ENCODE measurements at places on chromosomes 16 and 17.

DNA sequence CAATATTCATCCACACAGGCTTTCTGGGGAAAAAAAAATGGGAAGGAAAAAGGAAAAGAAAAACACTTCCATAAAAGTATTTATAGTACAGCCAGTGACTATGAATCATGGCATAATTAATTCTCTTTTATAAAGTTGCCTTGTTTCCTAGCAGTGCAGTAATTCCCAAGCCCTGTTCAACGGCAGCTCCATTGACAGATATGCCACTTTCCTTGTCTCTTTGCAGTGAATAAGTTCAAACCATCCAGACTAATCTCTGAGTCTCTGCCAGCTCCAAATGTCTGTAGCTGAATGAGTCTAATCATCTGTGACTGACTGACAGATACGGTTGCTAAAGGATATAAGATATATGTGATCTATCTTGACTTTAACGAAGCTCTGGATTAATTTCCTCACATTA, 52.9 kb upstream of the KCNJ16 start:
- no peak for DNase-seq

GRCh38 chr16:81266680-81267095, 28.2 kb downstream of the BCO1 start:
- no peak for DNase-seq

DNA sequence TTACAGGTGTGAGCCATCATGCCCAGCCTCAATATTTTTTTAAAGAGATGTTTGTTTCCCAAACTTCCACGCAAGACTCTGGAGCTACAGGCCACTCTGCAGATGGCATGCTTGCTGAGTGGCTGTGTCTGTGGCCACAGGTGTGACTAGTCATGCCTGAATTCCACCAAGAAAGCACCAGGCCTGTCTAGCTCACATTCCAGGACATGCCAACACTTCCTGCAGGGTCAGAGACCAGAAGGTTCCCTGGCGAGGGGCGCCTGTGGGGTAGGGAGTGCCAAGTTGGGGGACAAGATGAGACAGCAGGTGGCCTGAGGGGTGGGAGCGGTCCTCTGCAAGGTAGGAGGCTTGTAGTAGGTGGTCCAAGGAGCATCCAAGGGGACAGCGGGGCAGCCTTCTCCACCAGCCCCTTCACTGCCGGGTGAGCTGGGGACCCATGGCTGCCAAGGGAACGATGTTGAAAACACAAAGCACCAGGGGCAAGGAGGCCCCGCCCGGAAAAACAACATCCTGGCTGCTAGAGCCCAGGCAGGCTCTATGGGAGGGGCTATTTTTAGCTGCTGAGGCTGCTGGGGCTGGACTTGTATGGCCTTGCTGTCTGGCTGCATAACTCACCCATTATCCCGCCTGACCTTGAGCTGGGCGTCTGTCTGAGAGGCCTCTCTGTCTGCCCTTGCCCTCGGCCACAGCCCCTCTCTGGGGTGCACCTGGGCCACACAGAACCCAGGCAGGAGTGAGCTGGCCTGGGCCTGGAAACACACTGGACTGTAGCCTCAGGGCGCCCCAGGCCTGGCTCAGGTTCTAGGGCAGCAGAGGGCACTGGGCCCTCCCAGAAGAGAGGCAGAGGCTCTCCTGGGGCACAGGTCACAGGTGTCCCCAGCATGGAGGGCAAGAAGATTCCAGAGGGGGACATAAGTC, 5.7 kb downstream of the TRIM47 start:
- no peak for DNase-seq

DNA sequence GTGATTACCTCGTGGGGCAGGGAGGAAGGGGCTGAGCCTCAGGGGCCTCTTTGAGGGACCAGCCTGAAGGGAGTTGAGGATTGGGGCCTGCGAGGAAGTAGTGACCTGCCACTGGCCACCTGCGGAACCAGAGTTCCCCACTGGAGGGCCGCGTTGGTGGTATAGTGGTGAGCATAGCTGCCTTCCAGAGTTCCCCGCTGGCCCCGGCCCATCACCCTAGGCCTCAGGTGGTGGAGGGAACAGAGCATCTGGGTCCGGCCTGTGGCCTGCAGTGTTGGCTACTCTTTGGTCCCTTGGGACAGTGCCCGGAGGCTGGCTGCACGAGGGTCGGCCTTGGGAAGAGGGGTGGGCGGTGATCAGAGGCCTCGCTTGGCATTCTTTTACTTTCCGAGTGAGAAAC, 20.5 kb downstream of the MGAT5B start:
- DNase-seq, result no peak

- DNase-seq, result peak; percentile 64
Measured at GRCh38 chr16:21645261-21645721, 7.1 kb downstream of the IGSF6 start.

Data from GM13977 (cell line).